Head of caudate nucleus (tissue), 42 donors: ENCODE measurements at places on chromosomes 2 and 18.

DNA sequence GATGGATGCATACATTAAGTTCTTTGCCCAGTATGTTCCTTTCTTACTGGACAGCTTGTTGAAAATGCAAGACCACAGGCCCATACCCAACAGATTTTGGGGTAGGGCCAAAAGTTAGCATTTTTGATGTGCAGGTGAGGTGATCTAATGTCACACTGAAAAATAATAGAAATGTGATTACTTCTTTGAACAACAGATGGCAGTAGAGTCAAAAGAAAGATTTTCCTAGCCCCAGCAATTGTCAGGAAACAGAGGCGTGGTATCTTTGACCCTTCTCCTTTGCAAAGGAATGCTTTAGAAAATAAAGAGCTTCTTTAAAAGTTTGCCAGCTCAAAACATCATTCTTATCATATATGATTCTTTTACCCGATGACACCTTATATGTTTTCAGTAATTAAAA is 343.6 kb upstream of the SYT4 start:
- DNase-seq, result no peak

DNA sequence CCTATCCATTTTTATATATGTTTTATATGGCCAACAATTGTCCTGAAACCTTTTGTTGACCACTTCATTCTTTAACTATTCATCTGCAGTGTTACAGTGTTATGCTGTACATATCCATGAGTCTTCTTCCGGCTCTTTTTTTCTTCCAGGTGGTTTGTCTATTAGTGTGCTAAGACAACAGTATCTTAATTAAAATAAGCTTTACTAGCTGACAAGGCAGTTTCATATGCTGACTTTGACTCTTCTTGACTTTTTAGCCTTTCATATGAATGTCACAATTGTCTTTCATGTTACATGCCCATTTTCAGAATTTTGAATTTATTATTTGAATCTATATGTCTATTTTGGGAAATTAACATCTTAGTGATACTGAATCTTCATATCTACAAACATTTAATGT is 1249.0 kb downstream of the DPP10 start:
- DNase-seq, result no peak

- no peak for DNase-seq
Measured at GRCh38 chr2:11100130-11100529, 55.1 kb upstream of the SLC66A3 start.

DNA sequence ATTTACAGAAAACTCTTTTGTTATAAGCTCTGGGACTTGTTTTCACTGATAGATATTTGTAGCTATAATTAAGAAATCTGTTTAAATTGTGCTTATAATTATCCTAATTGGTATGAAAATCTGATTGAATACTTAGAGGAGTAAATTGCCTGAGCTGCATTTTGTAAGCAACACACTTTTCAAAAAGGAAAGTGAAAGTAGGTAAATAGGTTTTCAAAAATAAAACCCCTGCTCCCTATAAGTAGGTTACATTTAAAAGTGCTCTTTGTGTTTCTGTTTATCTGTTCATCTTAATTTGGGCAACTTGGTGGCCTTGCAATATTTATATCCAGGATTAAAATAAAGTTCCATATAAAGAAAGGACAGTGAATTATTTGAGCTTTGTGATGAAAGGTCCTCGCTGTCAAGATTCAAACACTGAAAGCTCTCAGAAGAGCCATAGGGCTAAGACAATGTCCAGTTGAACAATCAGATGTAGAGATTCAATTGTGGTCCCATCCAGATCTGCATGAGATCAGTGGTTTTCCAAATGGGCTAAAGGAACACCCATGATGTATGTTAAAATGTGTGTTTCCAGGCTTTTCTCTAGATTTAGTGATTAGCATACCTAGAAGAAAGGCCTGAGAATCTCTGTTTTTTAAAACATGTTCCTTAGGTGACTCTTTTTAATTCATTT is 371.6 kb downstream of the RPRM start:
- DNase-seq, result no peak

DNA sequence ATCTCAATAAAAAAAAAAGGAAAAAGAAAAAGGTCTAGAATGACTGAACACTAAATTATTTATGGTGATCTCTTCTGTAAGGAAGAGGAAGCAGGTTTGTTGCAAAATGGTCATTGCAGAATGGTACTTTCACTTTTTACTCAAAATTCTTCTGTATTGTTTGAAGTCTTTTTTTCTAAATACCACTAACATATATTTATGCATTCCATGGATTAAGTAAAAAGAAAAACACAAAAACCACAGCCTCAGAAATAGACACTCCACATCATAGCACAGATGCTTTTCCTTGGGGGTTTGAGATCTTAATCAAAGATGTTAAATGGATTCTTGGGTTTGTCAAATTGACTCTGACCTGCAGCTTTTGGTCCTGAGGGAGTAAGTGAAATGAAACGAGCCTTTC is 47.4 kb downstream of the RHOB start:
- no peak for DNase-seq

DNA sequence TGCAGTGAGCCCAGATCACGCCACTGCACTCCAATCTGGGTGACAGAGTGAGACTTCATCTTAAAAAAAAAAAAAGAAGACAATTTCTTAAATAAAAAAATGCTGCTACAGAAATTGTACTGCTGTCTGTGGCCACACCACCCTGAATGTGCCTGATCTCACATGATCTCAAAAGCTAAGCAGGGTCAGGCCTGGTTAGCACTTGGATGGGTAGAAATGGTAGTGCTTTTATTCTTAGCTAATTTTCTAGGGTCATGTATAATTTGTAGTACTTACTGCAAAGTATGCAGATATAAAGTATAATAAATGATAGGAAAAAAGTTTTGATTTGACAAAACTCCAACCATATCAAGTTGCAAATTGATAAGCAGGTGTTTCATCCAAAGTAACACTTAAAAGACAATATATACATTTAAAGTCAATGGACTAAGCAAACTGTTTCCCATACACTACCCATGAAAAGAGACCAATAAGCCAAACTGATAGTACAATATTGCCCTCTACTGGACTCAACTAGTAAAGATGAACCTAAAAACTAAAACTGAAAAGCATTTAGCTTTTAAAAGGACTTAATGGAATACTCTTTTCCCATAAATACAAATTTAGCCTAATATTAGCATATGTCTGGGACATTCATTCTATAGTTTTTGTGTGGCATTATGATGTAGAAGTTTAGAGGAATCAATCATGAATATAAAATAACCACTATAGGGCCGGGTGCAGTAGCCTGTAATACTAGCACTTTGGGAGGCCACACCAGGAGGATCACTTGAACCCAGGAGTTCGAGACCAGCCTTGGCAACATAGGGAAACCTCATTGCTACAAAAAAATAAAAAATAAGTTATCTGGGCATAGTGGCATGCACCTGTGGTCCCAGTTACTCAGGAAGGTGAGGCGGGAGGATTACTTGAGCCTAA is 18.6 kb upstream of the PEX13 start:
- DNase-seq, result no peak

DNA sequence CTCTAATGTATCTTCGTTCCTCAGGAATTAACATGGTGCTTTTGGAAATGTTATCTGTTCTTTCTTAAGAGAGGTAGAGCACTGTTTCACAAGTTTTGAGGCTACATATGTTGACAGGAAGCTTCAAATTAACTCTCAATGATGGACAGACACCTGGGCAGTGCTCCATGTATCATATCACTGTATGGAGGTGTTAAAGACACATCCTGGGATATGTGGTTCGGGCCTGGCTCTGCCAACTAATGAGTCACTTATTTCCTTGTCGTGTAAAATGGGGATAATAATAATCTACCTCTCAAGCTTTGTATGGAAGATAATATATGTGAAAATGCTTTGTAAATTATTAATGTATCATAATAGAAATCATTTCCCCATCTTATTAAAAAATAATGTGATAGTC is 90.2 kb downstream of the PARD3B start:
- DNase-seq, result no peak

DNA sequence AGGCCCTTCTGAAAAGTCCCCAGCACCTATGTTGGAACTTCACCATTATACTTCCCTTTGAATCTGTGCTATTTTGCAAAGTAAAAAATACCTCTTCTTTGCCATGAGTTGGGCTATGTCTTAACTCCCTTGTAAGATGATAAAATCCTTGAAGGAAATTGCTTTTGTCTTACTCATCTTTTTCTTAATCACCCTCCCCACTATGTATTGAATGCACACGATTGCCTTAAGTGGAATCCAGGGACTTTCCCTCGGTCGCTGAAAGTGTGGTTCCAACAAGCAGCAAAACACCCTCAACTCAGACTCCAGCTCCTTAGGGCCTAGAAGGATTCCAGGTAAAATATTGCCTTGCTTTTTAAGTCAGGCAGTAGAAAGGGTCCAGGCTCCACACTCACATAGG is 173.2 kb upstream of the ARL4C start:
- no peak for DNase-seq

DNA sequence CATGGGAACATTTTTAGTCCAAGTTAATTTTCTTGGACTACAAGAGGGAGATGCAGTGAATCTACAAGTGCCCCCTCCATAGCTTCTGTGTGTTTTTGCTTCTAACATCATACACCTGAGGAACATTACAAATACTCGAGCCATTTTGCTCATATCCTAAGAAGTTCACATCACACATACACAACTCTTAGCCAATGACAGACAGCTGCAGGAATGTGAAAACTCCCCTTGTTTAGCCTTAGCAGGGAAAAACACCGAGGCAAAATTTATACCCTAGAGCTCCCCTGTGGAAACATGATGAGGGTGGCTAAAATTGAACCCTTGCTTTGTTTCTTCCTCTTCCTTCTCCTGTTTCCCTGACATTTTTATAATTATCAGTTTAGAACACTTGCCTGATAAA is 928.3 kb upstream of the NRXN1 start:
- DNase-seq, result no peak

- no peak for DNase-seq
Measured at GRCh38 chr2:200383380-200384110, 77.1 kb downstream of the SPATS2L start.

GRCh38 chr2:203882551-203882950 is 15.0 kb downstream of the CTLA4 start:
- DNase-seq, result no peak
